ENCODE measurements at places on chromosomes 3 and 15. TPM values are rescaled to one million over a fixed set of nuclear protein-coding genes. Genes with fewer than 3 reads are reported as not detected.

GRCh38 chr3:97821287-97821773 is 481 bp upstream of the CRYBG3 start:
- peaks cover 7% of the 10 kb centered on the region for H3K36me3 ChIP-seq
- peaks cover 8% of the 10 kb centered on the region for H3K4me1 ChIP-seq
- no peak overlapping the region for H3K27ac ChIP-seq

GRCh38 chr3:197522183-197522715 is 33.5 kb downstream of the BDH1 start:
- no peak overlapping the region for H3K27ac ChIP-seq
- no peaks in the 10 kb centered on the region for H3K36me3 ChIP-seq
- no peaks in the 10 kb centered on the region for H3K27me3 ChIP-seq
- DNase-seq, result no peak

DNA sequence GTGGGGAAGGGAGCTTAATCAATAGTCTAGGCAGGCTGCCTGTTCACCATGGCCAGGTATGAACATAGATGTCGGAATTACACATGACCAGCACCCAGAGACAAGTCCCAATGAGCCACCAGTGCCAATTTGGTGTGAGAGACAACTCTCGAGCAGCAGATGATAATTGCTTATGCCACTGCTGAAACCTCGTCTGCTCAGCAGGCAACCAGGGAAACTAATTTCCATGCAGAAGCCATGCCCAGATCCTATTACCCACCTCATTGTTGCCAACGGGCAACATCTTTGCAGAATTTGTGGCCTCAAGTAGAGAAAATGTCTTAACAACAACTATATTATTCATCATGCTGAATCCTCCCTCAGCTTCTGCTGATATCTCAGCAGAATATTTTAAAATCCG is 84.9 kb downstream of the CGGBP1 start:
- H3K4me3 ChIP-seq, result no peak overlapping the region
- H3K36me3 ChIP-seq, result no peaks in the 10 kb centered on the region
- no peaks in the 10 kb centered on the region for H3K4me1 ChIP-seq
- no peak overlapping the region for H3K27ac ChIP-seq
- no peak for DNase-seq
- H3K27me3 ChIP-seq, result no peaks in the 10 kb centered on the region

DNA sequence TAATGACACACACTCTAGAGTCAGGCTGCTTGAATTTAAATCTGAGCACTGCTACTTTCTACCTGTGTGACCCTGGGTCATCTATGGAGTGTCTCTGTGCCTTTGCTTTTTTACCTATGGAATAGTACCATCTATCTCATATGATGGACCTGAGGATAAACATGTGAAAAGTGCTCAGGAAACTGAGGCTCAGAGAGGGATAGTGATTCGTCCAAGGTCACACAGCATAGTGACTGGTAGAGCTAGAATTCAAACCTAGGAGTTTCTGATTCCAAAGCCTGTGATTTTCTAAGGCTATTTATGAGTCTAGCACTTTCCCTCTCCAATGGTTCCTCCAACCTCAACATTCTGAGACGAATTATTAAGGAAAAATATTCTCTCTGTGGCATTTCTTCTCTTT is 32.0 kb upstream of the RAF1 start:
- no peaks in the 10 kb centered on the region for H3K36me3 ChIP-seq
- H3K27me3 ChIP-seq, result no peaks in the 10 kb centered on the region
- no peaks in the 10 kb centered on the region for H3K4me1 ChIP-seq
- no peak overlapping the region for H3K4me3 ChIP-seq

GRCh38 chr15:50590288-50590687 is 43.8 kb upstream of the USP50 start:
- H3K27me3 ChIP-seq, result no peaks in the 10 kb centered on the region
- peaks cover 77% of the 10 kb centered on the region for H3K36me3 ChIP-seq
- no peaks in the 10 kb centered on the region for H3K4me1 ChIP-seq

DNA sequence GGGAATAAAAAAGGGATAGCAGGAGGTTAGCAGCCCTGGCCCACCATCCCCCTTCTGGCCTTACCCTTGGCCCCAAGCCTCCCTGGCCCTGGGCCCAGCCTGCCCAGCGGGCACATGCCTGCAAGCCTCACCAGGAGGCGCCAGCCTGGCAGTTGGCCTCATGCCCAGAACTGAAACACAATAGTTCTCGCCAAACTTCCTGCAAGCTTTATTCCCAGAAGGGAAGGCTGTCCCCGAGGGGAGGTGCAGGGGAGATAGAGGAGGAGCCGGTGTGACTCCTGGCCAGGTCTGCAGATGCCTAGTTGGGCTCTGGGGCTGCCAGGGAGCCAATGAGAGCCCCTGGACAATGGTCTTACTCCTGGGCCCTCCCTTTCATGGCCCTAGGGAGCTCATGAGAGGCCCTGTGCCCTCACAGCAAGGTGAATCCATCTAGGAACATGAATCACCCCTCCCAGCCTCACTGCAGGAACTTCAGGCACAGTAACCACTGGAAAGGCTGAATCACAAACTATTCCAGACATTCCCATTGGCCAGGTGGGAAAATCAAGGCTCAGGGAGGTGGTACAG is 4.0 kb downstream of the CCDC33 start:
- peak; percentile 96 for DNase-seq
- H3K27me3 ChIP-seq, result no peaks in the 10 kb centered on the region
- peaks cover 46% of the 10 kb centered on the region for H3K4me1 ChIP-seq
- H3K36me3 ChIP-seq, result no peaks in the 10 kb centered on the region
- no peak overlapping the region for H3K4me3 ChIP-seq
- H3K27ac ChIP-seq, result no peak overlapping the region

DNA sequence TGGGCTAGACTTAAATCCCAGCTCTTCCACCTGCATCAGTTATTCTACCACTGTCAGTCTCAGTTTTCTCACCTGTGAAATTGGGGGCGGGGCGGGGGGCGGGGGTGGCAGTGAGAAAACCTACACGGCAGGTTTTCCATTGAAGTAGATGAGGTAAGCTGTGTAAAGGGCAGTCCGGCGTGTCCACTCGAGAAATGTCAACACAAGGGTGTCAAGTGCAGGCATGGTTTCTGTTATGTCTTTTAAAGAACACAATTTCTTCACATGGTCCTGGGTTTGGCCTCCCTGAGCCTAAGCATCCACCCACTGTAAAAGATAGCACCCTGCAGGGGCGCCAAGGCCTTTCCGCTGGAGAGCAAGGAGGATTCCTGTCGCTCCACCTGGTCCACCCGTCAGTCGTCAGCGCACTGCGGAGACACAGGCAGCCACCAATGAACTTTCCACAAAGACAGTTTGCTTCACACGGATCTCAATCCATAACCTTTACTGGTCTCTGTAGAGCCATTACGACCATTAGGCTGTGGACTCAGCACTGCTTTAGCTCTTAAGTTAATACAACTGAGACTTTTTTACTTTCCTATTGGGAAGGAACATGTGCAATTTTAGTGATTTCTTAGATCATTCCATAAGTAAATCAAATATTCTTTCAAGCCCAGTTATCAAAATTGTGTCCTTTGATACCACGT is 99.5 kb upstream of the FOXB1 start:
- H3K4me3 ChIP-seq, result no peak overlapping the region
- H3K4me1 ChIP-seq, result peaks cover 6% of the 10 kb centered on the region
- DNase-seq, result no peak

GRCh38 chr15:71089801-71090200 is 25.5 kb upstream of the THSD4 start:
- no peaks in the 10 kb centered on the region for H3K36me3 ChIP-seq
- H3K4me1 ChIP-seq, result peaks cover 9% of the 10 kb centered on the region
- H3K27me3 ChIP-seq, result no peaks in the 10 kb centered on the region
- no peak overlapping the region for H3K27ac ChIP-seq
- no peak overlapping the region for H3K4me3 ChIP-seq

The CYP8B1 gene
- not detected for total RNA-seq

The FEZF2 gene
- total RNA-seq, result not detected

The DUOXA2 gene
- not detected for total RNA-seq
